ENCODE measurements at places on chromosomes 12 and 14. TPM values are rescaled to one million over a fixed set of nuclear protein-coding genes. Genes with fewer than 3 reads are reported as not detected.

DNA sequence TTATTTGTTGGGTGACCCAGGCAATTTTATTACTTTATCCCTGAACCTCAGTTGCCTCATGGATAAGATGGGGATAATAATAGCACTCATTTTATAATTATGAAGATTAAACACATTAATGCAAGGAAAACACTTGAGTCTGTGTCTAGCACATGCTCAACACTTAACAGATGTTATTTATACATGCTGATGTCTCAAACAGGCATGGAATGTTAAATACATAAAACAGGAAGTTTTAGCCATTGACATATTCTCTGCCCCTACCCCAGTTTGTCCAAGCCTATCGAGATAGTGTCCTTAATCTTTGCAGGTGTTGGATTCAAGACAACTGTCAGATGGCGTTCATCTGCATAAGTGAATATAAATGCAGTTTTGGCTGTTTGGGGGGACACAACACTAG, 109.8 kb downstream of the SCAF11 start:
- ATAC-seq, result no peak

DNA sequence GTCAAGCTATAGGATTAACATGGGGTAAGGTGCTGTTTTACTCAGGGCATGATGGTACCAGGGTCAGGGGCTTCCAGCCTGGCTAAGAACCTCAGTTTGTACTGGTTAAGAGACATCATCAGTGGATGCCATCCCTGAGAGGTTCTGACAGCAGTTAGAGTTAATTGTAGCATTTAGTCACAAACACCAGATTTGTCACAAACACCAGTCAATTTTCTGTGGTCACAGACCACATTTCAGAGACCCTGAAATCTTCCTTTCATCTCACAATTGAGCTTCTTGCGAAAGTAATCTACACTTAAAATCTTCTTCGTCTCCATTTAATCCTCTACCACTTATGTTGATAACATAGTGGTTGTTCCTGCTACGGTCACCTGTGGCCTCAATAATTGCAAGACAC, 143.0 kb upstream of the EGLN3 start:
- no peak for ATAC-seq

DNA sequence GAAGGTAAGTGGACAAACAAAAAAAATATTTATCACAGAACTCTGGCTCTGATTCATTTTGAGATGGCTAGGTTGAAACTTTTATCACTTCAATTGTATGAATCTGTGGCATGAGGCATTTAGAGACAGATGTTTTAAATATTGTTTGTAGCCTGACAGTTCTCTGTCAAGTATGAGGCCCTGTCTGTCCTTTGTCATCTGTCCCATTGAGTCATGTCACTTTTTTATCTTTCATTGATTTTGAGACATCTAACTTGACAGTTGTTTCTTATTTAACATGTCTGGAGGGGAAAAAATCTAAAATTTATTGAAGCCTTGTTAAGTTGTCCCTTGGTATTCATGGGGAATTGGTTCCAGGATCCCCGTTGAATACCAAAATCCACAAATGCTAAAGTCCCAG, 829.5 kb downstream of the FSCB start:
- no peak for ATAC-seq

DNA sequence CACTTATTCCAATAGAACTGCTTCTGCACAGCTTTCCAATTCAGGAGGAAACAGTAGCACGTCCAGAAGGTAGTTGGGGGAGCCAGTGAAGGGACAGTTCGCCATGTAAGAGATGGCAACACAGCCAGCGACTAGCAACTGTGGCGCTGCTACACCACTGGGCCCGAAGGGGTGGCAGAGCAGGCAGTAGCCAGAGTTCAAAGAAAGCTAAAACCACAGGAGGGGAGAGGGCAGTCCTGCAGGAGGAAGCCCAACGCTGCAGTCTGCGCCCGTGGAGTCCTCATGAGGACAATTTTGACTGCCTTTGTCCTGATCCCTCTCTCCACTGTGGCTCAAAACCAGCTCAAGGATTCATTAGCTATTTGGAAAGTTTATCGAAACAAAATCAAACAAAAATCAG, 591.2 kb downstream of the VRK1 start:
- no peak for ATAC-seq

- ATAC-seq, result no peak
Observed at GRCh38 chr12:464484-465267, 4.9 kb downstream of the B4GALNT3 start.

DNA sequence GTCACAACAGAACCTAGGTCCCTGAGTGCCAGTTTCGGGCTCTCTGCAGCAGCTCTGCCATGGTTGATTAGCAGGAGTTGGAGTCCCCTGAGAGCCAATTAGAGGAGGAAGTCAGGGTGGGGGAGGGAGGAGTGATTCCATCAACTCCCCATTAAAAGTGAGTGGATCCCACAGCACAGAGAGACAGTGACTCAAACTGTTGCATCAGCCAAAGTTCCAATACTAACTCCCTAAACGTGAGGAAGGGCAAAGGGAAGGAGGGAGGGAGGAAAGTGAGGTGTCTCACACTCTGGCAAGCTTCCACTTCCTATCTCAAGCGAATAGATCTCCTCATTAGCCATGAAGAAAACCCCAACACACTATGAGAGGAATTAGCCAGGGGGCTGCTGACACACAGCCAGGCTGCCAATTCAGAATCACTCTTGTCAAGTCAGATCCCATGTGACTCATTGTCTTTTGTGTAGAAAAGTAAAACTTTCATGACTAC, 23.6 kb downstream of the OR11H4 start:
- no peak for ATAC-seq

DNA sequence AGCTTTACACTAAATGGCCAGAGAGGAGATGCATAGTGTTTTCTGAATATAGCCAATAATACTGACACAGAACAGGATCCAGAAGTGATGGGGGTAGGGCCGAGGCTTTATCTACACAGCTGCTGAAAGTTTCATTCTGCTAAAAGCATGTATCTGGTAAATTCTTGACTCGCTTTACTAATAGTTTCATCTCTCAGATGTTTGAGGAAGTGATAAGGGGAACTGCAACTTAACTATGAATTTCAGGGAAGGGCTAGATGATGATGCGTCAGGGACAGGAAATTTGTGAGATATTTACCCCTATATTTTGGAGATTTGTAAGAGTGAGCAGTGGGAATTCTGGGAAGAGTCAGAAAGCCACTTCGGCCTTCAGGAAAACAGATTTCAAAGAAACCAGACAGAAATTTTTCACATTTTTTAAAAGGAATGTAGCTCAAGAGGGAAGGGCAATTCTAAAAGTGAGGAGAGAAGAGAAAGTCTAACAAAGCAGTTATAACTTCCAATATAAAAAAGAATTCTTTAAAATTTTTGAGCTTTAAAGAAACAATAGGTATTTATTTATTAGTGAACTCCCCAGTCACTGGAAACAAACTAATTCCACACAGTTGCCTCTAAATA, 243.1 kb downstream of the BCAT1 start:
- ATAC-seq, result no peak

DNA sequence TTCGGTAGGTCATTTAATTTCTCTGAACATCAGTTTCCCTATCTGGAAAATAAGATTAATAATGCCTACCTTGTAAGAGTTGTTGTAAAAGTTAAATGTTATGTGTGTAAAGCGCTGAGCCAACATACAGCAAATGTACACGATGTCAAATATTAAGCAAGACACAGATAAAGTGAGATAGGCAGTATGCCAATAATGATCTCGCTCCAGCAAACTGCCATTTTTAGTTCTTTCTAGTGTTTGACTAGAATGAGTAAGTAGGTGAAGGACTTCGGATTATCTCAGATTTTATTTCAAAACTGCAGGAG, 840 bp downstream of the DHRS7 start:
- ATAC-seq, result no peak

DNA sequence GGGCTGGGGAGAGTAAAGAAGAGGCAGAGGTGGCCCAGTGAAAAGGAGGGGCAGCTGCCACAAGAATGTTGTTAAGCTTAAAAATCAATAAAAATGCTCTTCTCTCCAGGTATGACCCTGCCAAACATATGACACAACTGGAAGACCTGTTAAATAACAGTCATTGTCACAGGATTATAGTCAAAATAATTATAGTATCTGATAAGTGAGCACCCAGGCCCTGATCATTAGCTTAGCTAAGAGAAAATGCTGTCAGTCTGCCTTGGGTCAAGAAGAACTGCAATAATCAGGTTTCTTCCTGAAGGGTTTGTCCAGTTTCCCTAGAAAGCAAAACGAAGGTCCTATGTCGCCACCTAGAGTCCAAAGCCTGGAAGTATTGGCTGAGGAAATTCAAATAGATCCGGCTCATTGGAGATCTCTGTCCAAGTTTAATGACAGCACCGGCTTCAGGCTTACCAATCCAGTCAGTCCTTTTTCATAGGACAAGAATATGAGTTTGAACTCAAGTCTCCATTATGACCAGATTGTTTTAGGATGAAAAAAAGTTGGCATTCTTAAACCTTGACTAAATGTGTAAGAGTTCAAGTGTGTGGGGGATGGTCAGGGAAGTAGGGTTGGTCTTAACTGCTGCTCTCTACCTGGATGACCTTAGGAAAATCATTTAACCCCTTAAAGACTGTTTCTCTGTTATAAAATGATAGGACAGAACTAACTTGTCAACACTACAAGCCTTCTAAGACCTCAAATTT, 22.5 kb upstream of the NKX2-8 start:
- no peak for ATAC-seq

TCL1B gene
- not detected for total RNA-seq

ADCY4 gene
- 19.4 TPM for total RNA-seq

PMEL gene
- total RNA-seq, result not detected

CHGA gene
- total RNA-seq, result 1.8 TPM

Measured in gastroesophageal sphincter (tissue), 4 donors.